ENCODE measurements at places on chromosomes 4 and X.

DNA sequence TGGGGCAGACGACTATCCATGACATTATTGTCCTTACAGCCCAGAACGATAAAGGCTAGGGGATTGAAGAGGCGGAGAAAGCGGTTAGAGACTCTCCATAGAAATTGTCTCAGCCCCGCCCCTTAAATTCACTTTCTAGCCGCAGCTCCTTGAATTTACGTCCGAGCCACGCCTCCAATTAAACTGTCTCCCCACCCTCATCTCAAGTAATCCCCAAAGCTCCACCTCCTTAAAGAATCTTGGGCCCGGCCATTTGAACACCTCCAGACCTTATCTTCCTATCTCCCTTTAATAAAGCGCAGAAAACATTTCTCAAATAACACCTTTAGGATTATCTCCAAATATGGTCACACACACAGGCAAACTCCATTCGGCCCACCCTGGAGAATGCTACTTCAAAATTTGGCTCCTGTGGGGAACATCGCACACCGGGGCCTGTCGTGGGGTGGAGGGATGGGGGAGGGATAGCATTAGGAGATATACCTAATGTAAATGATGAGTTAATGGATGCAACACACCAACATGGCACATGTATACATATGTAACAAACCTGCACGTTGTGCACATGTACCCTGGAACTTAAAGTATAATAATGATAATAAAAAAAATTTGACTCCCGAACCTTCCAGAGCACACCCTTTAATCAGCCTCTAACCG is 7.2 kb upstream of the MAGIX start:
- peak; percentile 50 for DNase-seq

DNA sequence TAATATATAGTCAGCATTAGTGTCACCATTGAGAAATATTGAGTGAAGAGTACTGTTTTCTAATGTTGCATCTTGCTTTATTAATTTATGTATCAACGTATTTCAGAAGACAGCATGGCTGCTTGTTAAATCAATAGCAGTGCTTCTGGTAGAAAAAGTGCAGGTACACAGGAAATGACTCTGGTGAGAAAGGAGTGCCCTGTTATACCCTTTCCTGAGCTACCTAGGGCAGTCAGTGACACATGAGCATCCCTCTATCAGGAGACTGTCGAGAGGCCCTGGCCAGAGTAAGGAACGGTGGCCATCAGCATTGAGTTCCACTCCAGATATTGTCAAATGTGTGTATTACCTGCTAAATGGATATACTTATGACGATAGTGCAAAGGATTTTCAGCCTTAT is 42.1 kb downstream of the SCML1 start:
- no peak for DNase-seq

DNA sequence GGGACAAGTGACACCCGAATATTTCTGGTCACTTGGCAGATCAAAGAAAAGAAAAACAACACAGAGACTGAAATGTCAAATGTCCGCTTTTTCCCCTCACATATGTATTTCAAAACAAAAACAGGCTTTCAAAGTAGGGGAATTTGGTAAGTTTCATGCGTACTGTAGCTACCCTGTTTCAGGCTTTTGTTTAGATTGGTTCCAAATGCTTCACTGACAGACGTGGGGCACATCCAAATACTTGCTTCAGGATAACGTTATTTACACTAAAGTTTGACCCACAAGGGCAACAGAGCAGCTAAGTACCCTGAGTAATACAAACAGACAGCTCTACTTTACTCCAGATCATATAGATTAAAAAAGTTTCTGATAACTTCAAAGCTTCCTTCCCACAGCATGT is 804.5 kb upstream of the POU3F4 start:
- DNase-seq, result no peak

- no peak for DNase-seq
These were observed 35.9 kb downstream of the ETDC start for GRCh38 chrX:135345107-135345589.

DNA sequence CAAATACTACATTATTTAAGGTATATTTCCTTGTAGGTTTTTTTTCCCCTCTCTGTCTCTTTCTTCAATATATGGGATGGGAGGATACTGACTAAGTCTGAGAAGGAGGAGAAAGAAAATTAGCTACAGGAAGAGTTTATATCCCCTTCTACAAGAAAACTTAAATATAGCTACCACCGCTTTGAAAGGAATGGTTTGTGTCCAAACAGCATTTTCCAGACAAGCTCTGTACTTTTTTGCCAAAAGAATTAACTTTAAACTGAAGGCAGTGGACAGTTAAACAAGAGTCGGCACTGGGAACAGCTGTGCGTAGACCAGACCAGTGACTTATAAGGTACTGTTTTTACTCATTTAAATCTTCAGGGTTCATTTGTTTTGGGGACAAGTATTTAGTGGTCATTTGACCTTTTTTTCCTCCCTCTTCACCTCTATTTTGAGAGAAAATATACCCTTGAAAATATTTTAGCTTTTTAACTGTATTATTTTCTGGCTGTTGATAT is 303.7 kb downstream of the ARHGAP24 start:
- no peak for DNase-seq

DNA sequence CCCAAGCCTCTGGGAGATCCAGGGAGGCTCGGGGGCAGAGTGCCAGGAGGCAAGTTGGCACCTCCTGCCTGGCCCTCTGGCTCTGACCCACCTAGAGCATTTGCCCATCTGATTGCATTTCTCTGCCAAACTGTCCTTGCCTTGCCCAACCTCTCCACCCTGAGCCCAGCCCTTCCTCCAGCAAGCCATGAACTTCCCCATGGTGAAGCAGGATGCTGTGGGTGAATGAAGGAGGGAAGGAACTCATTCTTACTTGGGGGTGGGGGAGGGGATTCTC is 9.3 kb upstream of the CNGA2 start:
- no peak for DNase-seq

- no peak for DNase-seq
These were observed 300.1 kb upstream of the DDX53 start for GRCh38 chrX:22699581-22700091.

GRCh38 chr4:89788206-89789072 is 48.5 kb downstream of the SNCA start:
- no peak for DNase-seq

GRCh38 chr4:23009093-23009492 is 316.4 kb downstream of the GBA3 start:
- DNase-seq, result no peak

DNA sequence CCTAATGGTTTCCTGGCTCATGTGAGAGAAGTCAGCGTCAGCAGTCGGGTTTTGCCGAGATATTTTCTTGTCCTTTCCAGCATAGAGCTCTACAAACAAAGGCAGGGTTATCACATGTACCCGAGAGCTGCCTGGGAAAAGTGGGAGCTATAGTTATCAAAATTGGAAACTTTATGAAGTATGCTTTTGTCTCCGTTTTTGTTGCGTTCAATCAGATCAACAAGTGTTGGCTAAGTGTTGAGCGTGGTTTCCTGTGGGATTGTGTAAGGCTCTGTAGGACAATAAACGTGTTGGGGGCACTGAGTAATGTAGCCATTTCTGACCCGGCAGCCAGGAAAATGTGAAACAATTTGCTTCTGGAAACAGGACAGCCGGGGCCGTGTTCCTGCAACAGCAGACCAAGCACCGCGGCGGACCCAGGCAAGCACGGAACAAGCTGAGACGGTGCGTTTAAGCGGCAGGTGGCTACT is at the start of gene BMX:
Gene BMX (plus strand): TSS at position 311 of the 470 bp plus-strand sequence. CDS start 7,547 bp downstream, outside the sequence.
- DNase-seq, result no peak

DNA sequence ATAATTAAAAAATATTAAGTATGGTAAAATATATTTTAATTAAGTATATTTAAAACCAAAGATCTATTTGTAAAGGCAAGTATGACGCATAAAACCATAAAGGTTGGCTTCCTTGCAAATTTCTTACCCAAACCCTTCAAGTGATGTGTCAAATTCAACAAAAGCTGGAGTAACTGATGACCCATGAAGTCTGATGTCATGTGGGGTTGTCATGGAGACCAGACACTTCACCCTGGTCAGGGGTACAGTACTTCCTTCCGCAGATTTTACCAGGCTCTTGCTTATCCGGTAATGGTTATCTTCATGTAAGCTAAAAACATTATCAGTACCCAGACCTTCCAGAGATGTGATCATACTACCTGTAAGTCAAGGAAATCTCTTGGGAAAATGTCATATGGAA is 170.1 kb downstream of the WDFY3 start:
- no peak for DNase-seq

GRCh38 chr4:71270901-71271300 is 67.9 kb upstream of the SLC4A4 start:
- DNase-seq, result no peak

- no peak for DNase-seq
These were observed 129.8 kb downstream of the SORBS2 start for GRCh38 chr4:185682236-185682635.

GRCh38 chrX:119552508-119552907 is 12.7 kb downstream of the STEEP1 start:
- DNase-seq, result no peak

DNA sequence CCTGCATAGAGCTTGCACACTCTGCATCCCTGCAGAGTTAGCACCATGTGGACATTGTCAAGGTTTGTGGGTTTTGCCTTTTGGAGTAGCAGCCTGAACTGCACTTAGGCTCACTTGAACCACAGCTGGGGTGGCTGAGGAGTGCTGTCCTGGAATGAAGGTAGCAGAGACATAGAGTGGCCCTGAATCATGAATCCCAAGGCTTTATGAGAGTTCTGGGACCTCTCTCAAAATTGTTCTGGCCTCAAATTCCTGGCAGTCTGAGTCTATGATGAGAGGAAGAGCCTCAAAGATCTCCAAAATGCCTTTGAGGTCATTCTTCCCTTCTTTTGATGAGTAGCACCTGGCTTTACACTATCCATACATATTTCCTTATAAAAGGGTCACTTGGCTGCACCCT is 37.1 kb upstream of the ADH1C start:
- no peak for DNase-seq

DNA sequence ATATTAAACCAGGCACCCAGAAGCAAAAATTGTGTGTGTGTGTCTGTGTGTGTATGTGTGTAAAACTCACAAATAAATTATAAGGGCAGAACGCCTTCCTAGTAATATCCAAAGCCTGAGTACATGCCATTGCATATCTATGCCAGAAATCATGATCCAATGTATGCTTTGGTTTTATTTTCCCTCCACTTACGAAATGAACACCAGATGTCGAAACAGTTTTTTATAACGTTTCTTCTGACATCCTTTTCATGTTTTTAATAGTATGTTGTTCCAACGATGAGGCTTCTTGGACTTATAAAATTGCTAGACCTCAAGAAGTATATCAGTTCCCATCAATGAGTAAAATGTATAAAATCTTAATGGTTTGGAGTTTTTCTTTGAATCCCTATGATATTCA is 55.4 kb downstream of the KCNIP4 start:
- no peak for DNase-seq

GRCh38 chrX:51215266-51215665 is 117.4 kb upstream of the NUDT10 start:
- DNase-seq, result no peak

DNA sequence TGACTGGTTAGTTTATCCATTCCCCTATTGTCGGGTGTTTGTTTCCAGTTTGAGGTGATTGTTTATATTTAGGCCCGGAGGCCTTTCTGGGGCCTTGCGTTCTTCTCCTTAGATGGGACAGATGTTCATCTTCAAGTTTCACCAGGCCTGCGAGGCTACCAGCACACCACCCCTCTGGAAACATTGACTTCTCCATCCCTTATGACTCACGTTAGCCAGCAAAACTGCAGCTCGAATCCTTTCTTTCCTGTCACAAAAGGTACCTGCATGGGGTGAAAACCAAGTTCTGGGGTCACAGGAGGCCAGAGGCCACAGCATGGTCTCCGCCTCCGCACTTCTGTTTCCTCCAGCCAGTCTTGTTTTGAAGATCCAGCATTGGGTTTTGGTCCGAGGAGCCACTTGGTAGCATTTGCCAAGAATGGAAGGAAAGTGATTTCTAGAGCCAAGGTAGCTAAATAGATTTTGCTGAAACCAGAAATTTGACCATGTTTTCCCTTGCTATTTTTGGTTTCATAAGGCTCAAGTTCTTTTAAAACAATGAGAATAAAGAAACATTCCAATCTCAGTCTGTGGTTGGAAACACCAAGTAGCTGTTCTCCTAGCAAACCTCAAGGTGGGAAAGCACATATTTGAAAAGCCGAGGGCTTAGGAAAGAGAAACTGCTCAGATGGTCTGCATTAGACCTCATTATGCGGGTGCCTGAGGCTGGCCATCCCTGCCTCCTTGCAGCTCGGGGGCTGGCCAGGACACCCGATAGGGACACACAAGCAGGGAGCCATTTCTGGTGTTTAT is 5.6 kb downstream of the NYX start:
- DNase-seq, result no peak

DNA sequence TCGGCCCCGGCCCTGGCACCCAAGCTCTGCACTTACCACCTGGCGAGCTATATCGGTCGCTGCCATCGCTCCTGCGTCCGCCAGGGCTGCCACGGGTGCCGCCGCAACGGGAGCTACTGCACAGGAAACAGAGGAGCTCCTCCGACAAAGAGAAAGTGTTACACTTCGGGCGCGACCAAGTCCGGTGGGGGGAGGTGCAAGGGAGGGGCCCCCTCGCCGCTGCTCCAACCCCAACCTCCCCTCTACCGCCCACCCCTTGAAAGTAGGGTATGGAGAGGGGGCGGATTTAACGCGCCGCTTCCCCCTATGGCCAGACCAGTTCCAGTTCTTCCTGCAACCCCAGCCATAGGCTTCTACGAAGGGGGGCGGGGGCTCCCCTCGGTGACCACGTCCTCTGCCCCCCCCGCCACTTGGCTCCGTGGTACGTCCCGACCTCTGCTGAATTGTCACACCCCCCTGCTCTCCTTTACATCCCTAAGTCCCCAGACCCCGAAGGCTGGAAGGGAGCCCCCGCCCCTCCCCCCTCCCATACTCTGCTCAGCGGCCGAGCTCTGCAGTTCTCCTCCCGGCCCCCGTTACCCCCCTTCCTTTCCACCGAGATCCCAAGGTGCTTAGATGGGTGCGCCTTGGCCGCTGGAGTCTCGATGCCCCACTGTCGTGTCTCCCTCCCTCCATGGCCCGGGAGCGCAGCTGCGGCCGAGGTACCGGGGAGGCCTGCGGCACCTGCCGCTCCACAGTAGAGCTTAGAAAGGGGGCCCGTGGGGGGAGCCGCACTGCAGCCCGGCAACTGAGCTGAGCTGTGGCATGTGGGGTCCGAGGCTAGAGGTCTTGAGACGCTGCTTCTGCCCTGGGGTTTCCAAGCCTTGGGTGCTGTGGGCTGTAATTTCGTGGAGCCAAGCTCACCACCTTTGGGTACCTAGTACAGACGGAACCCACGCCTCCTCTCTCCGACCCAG is at the start of gene SEPTIN6:
Gene SEPTIN6 (minus strand): TSS at position 129 of the 956 bp plus-strand sequence. CDS start 63 bp downstream, at position 66.
- DNase-seq, result peak; percentile 48

- no peak for DNase-seq
These were observed 276.7 kb downstream of the UNC5C start for GRCh38 chr4:95272036-95272435.

DNA sequence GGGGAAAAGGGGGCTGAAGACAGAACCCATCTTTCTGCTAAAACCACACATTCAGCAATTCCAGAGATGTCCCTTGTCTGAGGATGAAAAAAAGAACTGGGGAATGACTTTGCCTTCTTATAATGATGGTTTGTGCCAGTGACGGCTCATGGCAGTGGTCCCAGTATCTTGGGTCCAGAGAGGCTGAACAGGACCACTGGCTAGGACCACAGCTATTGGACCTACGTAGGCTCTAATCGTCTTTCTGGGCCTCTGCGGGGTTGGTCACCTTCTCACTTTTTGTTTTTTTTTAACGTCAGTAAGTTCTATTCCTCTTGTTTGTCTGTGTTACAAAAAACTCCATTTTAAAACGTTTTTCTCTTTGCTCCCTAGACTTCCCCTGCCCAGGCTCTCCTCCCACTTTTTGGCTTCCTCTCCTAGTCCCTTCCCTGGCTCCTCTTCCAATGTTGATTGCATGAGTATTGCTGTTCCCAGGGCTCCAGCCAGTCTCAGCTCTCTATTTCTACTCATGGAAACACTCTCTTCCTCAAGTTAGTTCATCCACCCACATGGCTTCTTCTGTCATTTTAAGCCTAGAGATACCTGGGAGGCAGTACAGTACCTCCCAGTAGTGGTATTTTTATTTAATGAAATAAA is 52.6 kb upstream of the STX18 start:
- DNase-seq, result no peak

Measured in NCI-H2107 (cell line).